Hematopoietic multipotent progenitor cell treated with erythropoietin and hydrocortisone succinate and interleukin-3 and kit ligand, for 17 days (in vitro differentiated cells): ENCODE measurements at places on chromosomes 2 and 18.

DNA sequence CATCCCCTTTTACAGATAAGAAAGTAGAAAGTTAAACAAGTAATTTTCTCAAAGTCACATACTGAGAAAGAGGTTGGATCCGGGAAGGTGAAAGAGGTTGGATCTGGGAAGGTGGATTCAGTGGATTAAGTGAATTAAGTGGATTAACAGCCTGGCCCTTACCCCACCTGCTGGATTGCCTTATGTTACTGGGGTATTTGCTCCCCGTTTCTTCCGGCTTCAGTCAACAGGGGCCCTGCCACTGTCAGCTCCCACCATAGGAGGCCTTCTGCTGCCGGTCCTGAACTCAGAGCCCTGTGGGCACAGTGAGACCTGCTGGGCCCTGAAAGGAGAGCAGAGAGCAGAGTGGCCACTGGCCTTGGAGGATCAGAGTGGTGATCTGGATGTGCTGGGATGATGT lies 113.2 kb downstream of the VAPA start:
- DNase-seq: no peak

DNA sequence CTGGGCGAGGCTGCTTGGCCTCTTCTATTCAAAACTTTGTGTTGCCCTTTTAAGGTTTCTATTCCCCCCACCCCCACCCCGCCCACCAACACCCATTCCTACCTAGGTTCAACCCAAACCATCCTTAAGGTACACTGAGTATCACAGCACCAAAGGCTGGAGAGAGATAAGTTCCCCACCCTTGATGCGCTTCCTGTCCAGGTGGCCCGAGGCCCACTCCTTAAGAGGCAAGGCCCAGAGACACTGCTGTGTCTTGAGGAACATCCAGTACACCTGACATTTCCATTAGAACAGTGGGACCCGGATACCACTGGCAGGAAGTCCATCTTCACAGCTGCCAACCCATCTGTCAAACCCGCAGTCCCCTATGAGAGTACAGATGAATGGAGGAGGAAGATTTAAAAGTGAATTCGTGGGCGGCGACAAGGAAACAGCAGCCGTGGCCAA lies 277 bp upstream of the INPP1 start:
- DNase-seq: no peak

- no peak for DNase-seq
Observed at GRCh38 chr18:74430806-74431571, 26.1 kb downstream of the DIPK1C start.

DNA sequence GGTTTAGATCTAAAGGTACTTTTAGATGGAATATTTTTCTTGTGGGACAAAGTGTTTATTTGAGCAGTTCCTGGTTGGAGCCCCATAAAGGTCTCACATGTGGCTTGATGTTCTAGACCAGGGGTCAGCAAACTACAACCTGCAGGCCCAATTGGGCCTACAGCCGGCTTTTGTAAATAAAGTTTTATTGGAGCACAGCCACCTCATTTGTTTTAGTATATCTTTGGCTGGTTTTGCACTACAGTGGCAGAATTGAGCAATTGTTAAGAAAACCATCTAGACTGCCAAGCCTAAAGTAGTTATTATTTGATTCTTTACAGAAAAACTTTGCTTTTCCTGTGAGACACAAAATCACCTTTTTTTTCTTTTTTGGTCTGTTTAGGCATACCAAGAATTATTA lies 41.6 kb downstream of the NDC80 start:
- DNase-seq: no peak

- DNase-seq: no peak
Observed at GRCh38 chr2:67671464-67672450, 274.6 kb downstream of the ETAA1 start.

GRCh38 chr2:59868981-59869380 lies 684.5 kb downstream of the BCL11A start:
- no peak for DNase-seq

GRCh38 chr2:55968941-55969340 lies 45.4 kb upstream of the EFEMP1 start:
- no peak for DNase-seq

GRCh38 chr2:176830362-176830761 lies 382.2 kb upstream of the HNRNPA3 start:
- DNase-seq: no peak

DNA sequence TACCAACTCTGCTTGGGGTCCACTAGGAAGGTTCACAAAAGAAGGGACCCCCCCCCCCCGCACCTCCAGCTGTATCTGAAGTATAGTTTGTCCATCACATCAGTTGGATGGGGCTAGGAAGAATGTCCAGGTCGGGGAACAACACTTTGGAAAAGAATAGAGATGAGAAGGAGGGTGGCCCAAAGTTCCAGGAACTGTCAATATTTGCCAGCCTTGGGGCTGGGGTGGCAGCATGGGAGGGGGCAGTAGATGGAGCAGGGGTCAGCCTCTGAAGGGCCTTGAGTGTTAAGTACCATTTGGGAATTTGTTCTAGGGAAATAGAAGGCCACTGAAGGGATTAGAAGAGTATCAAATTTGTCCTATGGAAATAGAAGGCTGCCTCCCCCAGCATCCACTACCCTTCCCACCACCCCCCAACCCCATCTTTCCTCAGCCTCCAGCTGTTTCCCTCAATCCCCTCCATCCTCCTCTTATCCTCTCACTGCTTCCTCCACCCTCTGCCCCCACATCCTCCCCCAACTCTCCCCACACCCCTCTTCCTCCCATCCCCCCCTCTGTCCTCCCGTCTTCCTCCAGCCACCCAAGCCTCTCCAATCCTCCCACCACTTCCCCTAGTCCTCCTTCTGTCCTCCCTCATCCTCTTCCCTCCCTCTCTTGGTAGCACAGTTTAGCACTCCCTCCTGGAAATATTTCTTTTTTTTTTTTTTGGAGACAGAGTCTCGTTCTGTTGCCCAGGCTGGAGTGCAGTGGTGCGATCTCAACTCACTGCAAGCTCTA lies 2.0 kb upstream of the KIDINS220 start:
- no peak for DNase-seq

DNA sequence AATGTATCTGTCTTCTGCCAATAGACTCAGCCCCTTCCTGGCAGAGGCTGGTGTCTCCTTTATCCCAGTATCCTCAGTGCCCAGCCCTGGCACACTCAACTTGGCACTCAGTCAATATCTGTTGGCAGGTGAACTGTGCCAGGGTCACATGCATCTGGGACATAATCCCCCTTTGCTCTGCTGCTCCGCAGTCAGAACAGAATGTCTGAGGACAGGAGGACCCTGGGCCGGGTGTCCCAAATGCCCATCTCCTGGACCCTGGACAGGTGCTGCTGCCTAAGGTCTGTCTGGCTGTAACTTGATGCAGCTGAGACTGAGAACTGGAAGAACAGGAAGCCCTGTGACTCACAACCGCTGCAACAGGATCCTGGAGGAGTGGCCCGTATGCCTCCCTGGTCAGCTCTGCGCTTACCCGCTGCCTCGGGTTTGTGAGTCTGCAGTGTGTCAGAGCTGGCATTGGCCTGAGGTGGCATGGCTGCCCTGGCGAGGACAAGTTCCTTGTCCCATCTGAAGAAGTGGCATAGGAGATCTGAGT lies 11.4 kb downstream of the HK2 start:
- DNase-seq: no peak

GRCh38 chr2:38830526-38831159 lies 45.1 kb downstream of the DHX57 start:
- no peak for DNase-seq

DNA sequence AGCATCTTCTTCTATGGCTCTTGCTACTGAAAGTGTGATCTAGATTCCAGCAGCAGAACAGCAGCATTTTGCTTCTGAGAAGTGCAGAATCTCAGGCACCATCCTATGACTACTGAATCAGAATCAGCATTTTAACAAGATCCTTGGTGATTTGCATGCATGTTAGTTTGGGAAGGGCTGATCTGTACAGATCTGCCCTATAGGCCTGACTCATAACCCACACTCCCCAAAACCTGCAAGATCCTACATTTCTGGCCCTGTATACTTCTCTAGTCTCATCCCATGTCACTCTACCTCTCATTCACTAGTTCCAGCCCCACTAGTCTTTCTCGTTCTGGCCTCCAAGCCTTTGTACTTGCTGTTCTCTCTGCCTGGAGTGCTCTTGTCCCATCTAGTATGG lies 15.7 kb upstream of the DARS1 start:
- no peak for DNase-seq

DNA sequence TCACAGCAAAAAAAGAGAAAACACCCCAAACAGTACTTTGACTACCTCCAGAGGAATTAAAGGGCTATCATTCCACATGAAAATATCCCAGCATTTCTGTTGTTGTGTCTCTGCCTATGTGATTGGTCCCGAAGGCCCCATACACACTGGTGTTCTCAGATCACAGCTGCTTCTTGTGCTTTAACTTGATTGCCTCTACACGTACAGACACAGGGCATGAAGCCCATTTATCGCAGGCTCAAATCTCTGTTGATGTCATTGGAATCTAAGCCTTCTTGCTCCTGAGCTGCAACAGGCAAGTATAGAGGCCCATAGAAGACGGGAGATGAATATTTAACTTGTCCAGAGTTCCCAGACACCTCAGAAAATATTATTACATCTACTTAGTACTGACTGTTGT lies 405.2 kb downstream of the NCKAP5 start:
- no peak for DNase-seq

DNA sequence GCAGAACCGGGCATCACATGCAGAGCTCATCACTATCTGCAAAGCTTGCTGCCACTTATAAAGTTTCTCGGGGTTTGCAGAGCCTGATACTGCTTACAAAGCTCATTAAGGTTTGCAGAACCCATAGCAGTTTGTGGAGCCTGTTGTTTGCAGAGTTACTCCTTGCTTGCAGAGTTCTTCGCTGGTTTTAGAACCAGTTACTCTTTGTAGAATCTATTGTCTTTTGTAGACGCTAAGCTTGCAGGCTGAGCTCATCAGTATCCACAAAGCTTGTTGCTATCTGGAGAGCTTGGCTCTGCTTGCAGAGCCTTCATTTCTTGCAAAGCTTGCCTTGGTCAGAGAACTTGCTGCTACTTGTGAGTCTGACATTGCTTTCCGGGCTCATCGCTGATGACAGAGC lies 106.9 kb downstream of the CELF4 start:
- no peak for DNase-seq

DNA sequence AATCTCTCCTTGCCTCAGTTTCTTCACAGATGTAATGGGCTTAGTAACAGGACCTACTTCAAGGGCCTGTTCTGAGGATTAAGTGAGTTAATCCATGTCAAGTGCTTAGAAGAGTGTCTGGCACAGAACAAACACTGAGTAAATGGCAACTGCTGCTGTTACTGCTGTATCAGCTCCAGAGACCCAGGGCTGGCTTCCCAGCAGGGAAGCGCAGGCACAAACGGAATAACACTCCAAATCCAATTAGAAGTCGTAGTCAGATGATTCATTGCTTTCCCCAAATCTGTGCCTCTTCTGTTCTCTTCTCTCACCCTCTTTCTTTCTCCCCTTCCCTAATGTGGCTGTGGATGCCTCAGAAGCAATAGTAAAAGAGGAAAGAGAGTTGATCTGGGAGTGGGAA lies 101.1 kb upstream of the FZD7 start:
- no peak for DNase-seq
